NCI-H460 (cell line): ENCODE measurements at places on chromosomes 1 and 21.

GRCh38 chr1:67496329-67496728 lies 66.1 kb upstream of the SERBP1 start:
- DNase-seq, result no peak

- DNase-seq, result no peak
Measured at GRCh38 chr1:228478912-228479711, 8.1 kb upstream of the RNF187 start.

GRCh38 chr1:221913351-221913892 lies 171.5 kb upstream of the DUSP10 start:
- DNase-seq, result no peak

GRCh38 chr1:222233444-222234158 lies 314.3 kb downstream of the HHIPL2 start:
- no peak for DNase-seq

GRCh38 chr1:44786138-44786840 lies 1.7 kb downstream of the BEST4 start:
- peak; percentile 44 for DNase-seq

DNA sequence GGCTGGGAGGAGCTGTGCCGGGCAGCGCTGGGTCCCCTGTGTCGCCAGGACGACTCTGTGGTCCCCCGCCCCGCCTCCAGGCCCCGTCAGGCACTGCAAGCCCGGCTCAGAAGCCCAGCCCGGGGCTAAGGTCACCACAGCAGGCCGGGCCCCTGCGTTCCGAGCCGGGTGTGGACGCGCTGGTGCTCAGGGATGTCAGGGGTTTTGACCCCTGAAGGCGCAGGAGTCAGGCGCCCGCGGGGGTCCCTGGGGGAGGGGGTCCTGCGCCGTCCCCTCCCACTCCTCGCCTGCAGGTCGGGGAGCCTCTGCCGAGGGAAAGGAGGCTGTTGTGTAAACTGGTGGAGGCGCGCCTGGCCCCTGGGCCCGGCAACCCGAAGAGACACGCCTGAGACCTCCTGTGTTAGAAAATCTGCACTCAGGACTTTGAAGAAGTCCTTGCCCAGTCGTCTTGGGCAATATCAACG lies 23.7 kb upstream of the TMEM54 start:
- no peak for DNase-seq

DNA sequence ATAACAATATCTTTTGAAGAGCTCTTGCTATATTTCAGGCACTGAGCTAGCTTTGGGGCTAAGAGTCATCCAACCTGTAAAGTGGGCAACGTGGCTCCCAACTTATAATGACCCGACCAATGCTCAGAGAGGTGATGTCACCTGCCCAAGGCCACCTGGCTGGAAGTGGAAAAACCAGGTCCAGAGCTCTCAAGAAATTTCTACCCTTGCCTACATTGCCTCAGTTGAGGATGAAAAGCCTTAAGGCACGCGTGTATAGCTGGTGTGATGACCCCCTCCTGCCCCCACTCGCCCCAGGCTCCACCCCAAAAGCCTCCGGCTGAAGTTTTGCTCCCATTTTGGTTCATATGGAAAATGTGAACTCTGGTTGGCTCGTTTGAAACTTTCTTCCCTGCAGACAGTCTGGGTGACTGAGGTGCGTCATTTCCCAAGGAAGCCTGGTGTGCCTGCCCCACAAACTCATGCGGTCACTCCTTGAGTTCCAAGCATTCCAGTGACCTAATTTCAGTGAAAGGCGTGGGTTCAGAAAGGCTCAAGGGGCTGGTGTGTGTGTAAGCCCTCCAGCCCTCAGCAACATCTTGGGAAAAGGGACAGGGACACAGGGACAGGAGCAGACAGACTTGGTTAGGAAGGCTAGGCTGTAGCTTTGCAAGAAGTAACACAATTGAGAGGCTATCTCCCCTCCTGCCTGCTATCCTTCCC lies 20.5 kb downstream of the HTR1D start:
- DNase-seq, result peak; percentile 93

DNA sequence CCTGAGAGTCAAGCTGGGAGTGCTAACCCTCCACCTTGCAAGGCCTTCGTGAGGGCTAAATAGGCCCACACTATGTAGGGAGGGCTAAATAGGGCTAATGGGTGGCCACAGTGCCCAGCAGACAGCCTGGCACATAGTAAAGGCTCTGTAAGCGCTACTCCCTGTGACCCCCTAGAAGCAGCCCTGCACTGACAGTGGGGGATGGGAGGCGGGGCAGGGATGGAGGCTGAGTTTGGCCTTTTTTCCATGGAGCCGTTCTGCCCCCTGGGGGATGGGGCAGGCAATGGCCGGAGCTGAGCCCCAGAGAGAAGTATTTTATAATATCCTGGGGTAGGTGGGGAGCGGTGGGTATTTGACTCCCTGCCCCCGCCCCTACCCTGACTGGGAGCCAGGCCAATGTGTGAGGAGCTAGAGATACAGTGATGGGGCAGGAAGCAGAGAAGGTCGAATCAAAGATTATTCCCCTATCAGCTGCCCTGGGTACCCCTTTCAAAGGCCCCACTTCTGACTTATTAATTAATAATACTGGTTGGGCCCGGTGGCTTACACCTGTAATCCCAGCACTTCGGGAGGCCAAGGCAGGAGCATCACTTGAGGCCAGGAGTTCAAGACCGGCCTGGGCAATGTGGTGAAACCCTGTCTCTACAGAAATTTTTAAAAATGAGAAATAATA lies 42.3 kb downstream of the LACTBL1 start:
- peak; percentile 38 for DNase-seq

DNA sequence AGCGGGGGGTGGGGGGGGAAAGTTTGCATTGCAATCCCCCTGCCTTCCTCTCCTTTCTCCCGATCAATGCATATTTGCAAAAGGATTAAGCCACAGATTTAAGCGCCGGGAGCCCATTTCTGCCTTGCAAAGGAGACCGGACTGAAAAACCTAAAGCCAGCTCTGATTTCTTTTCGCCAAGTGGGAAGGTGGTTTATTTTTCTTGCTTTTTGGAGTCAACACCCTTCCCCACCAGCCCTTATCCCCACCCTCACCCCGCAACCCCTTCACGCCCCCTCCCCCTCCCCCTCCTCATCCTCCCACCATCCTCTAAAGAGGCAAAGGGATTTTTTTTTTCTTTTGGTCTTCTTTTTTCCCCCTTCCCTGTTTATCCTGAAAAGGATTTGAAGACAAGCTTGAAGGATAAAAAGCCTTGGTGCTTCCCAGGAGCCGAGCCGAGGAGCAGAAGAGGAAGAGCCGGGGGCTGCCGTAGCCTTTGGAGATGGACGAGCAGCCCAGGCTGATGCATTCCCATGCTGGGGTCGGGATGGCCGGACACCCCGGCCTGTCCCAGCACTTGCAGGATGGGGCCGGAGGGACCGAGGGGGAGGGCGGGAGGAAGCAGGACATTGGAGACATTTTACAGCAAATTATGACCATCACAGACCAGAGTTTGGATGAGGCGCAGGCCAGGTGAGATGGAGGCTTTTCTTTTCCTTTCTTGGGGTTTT lies 513 bp downstream of the PBX1 start:
- DNase-seq, result no peak
